Upper lobe of left lung (tissue), 6 donors: ENCODE measurements at places on chromosomes 5 and 9. TPM values are rescaled to one million over a fixed set of nuclear protein-coding genes. Genes with fewer than 3 reads are reported as not detected.
A peak's percentile ranks its signal among the peaks of the same experiment; 100 is the strongest.

PLCXD3 gene
- 2.4 TPM for total RNA-seq

PCDHB13 gene
- total RNA-seq, result 3.1 TPM

SLC6A3 gene
- total RNA-seq, result 0.20 TPM

AQP7 gene
- 23.0 TPM for total RNA-seq

SH2D3C gene
- 24.1 TPM for total RNA-seq

ENTREP1 gene
- total RNA-seq, result 36.0 TPM

TRPM6 gene
- total RNA-seq, result 1.9 TPM

MCTP1 gene
- 30.4 TPM for total RNA-seq

TMC1 gene
- total RNA-seq, result not detected

HAVCR1 gene
- 0.46 TPM for total RNA-seq

STC2 gene
- 1.0 TPM for total RNA-seq

AFAP1L1 gene
- total RNA-seq, result 32.5 TPM

HRH2 gene
- total RNA-seq, result 16.8 TPM

ZDHHC11 gene
- 18.9 TPM for total RNA-seq

CNTLN gene
- total RNA-seq, result 9.8 TPM

TCF7 gene
- 6.9 TPM for total RNA-seq

PCDHB8 gene
- 1.00 TPM for total RNA-seq

DNA sequence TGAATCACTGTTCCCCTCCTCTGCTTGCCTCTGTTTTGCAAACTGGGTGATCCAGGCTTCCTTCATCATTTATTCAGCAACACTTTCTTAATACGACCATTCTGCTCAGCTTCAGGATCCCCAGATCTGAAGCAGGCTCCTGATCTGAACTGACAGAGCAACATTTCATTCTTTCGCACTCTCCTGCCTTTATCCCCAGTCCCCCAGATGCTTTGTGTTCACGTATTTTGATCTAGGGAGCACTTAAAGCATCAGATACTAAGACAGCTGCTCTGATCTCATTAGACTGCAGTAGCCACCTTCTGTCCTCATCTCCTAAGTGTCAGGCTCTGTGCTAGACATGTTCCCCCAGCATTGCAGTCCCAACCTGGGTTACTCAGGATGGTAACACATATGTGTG, 158.0 kb downstream of the TRIO start:
- no peak for DNase-seq

- peak; percentile 92 for DNase-seq
Measured at GRCh38 chr5:177592010-177592834, at the start of gene TMED9. Gene TMED9, plus strand, starts transcription at chr5:177592203. Its CDS starts 12 bp downstream, at chr5:177592215.

DNA sequence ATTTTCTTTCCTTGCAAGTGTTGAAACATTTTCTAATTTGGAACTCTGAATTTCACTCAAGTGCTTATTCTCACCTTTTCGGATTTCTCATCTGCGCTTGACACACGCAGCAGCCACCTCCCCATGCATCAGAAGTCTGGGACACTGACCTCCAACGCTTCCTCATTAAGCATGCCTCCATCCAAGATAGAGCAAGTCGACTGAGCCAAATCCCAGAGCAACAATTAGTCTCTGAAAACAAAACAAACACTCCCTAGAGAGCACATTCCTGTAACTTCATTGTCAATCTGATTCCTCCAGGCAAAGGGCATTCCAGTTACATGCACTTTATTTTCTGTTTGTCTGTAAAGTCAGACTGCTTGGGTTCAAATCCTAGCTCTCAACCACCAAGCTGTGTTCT, 5.7 kb downstream of the CD180 start:
- DNase-seq, result no peak

DNA sequence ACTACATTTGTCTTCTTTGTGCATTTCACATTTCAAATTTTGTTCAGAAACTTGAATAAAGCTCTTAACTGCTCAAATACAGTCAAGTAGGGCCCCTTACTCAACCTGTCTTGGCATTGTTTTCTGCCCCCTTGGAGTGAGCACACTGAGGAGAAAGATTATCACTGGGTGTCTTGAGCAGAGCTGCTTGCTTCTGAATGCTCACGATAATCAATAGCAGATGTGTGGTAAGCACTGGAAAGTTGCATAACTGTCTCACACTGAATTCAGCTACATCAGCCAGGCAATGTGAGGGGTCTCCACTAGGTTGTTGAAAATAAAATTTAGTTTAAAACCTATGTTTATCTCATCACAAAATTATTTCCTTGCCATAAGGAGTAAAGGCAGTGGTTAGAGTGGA, 7.8 kb upstream of the TNFAIP8 start:
- DNase-seq, result no peak

DNA sequence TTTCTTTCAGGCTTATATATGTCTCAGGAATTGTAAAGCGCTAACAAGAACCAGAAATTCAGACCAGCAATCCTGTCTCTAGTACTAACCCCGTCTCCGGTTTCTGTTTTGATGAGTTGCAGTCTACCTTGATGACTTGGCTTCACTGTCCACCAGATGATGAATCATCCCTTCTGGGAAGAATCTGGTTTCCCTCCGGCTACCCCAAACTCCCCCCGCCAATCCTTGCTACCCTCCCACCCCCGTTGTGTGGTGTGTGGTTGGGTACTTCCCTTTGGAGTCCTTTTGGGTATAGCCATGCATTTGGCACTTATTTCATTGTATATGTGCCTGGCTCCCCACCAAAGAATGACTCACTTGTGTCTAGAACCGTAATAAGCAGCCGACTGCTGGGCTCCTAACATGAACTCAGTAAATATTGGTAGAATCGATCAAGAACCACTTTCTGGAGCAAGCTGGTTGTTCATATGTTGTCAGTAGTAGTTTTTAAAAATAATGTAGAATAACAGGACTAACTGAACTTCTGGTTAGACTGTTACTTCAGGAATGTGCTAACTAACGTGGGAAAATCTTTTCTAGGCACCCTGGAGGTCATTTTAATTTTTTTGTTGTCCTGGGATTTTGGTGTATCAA, 8.3 kb upstream of the TGFBI start:
- DNase-seq, result no peak

DNA sequence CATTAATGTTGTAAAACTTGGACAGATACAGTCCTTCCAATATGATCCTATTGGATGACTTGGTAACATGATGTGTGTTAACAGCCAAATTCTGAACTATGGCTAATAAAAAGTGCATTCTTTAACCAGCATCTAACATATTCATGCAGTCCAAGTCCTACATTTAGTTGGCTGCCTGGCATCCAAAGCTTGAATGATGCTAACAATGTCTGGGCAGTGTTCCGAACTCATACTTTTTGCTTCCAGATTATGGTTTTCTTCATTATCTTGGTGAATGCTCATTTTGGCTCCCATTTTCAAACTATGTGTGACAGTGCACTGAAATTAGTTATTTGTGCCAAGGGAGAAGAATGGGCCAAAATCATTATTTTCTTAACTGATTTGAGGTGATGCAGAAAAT, 2.8 kb downstream of the FAM174A start:
- DNase-seq, result no peak

GRCh38 chr5:112563169-112563826, 144.2 kb upstream of the EPB41L4A start:
- DNase-seq, result no peak

GRCh38 chr5:89350684-89351083, 467.7 kb upstream of the MEF2C start:
- DNase-seq, result no peak

DNA sequence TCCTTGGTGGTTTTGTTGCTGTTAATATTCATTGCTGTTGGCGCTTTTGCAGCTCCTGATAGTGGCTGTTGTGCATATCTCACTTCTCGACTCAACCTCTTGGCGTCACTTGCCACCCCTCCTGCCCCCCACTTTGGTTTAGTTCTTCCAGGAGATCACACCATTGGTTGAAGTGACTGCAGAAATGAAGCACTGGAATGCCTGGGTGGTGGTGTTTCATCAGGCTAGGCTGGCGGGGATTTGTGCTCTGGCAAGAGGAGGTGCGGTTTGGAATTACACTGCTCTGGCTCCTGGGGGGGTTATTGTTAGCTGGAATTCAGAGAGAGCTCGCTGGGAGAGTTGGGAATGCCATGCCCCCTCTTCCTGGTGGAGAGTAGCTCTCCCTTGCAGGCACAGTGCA, 11.5 kb downstream of the PRRC2B start:
- no peak for DNase-seq

- no peak for DNase-seq
Measured at GRCh38 chr5:159101685-159102084, 2.0 kb upstream of the EBF1 start.

- no peak for DNase-seq
Measured at GRCh38 chr5:23024470-23024869, 171.3 kb upstream of the CDH12 start.

GRCh38 chr9:126399789-126400188, 73.2 kb downstream of the MVB12B start:
- DNase-seq, result no peak

DNA sequence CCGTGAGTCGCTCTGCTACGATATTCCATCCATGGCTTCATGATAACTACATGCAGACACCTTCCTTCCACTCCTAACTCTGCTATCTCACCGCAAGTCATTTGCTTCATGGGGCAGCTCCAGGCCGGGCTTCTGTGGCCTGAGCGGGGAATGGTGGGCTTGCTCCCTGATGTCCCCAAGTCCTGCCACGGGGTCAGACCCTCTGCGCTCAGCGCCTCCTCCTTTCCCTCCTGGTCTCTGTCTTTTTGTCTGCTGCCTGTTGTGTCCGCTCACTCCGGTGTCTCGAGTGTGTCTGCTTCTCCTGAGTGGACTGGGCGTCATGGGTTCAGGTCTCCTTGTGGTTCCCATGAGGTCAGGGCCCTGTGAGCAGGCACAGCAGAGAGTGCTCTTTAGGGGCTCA, 139.6 kb downstream of the CACNA1B start:
- DNase-seq, result no peak

GRCh38 chr5:177973066-177973635, 22.9 kb downstream of the PROP1 start:
- DNase-seq, result no peak

- no peak for DNase-seq
Measured at GRCh38 chr9:127684576-127684975, 22.2 kb upstream of the CFAP157 start.

- DNase-seq, result no peak
Measured at GRCh38 chr5:107532169-107532878, 138.4 kb downstream of the EFNA5 start.

GRCh38 chr9:112035166-112035826, 138.7 kb downstream of the UGCG start:
- DNase-seq, result no peak
